ENCODE measurements at places on chromosomes 5 and 9.

GRCh38 chr5:73417303-73418034 lies 31.1 kb downstream of the FOXD1 start:
- no peak for DNase-seq

GRCh38 chr9:107222020-107222522 lies 61.0 kb upstream of the RAD23B start:
- DNase-seq: no peak

DNA sequence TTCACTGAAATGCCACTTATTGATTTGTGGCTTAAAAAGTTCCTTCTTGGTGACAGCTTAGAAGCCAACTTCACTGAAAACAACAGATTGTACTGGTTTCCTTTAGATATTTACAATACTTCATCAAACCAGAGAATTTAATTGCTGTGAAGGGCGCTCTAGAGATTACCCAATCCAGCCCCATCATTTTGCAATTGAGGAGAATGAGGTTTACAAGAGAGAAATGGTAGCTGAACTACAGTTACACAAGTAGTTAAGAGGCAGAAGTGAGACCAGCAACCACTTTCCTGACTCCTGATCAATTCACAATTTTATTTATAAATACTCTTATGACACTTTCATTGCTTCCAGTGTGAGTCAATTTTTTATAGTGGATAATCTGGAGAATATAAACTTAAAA lies 103.5 kb upstream of the APC start:
- DNase-seq: no peak

DNA sequence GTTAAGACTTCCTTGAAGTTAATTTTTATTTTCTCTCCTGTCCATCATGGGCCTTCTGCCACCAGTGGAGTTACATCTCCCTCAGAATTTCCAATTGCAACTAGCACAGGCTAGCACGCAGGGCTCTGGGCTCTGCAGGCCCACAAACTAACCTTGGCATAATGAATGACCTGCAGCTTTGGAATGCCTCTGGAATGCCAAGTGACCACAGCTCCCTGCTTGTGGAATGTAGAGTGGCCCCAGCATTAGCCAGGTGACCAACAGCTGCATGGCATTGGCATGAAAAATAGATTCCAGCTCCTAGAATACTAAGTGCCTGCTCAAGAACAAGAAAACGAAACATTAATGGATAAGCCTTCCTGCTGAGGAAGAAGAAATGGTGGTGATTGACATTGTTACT lies 726.1 kb downstream of the BRINP1 start:
- DNase-seq: no peak

GRCh38 chr9:130332384-130332926 lies 66.9 kb downstream of the HMCN2 start:
- DNase-seq: no peak

GRCh38 chr5:177393990-177394389 lies 6.5 kb downstream of the PFN3 start:
- no peak for DNase-seq

GRCh38 chr5:73705364-73705763 lies 79.4 kb downstream of the ARHGEF28 start:
- DNase-seq: no peak

- peak; percentile 45 for DNase-seq
Measured at GRCh38 chr9:127555840-127556820, 55.9 kb upstream of the STXBP1 start.

- DNase-seq: no peak
Measured at GRCh38 chr5:126969548-126969947, 60.8 kb downstream of the MARCHF3 start.

DNA sequence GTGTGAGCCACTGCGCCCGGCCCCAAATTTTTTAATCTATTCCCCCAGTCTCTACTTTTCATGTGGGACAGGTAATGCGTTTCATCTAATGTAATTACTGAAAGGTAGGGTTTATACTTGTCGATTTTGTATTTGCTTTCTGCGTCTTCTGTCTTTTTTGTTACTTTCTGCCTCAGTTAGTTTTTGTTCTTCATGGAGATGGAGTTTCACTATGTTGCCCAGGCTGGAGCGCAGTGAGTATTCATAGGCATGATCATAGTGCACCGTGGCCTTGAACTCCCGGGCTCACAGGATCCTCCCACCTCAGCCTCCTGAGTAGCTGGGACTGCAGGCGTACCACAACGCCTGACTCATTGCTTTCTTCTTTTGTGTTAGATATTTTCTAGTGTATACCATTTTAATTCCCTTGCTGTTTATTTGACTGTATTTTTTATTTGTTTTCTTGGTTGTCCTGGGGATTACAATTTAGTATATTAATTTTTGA lies 23.4 kb downstream of the EHMT1 start:
- no peak for DNase-seq

DNA sequence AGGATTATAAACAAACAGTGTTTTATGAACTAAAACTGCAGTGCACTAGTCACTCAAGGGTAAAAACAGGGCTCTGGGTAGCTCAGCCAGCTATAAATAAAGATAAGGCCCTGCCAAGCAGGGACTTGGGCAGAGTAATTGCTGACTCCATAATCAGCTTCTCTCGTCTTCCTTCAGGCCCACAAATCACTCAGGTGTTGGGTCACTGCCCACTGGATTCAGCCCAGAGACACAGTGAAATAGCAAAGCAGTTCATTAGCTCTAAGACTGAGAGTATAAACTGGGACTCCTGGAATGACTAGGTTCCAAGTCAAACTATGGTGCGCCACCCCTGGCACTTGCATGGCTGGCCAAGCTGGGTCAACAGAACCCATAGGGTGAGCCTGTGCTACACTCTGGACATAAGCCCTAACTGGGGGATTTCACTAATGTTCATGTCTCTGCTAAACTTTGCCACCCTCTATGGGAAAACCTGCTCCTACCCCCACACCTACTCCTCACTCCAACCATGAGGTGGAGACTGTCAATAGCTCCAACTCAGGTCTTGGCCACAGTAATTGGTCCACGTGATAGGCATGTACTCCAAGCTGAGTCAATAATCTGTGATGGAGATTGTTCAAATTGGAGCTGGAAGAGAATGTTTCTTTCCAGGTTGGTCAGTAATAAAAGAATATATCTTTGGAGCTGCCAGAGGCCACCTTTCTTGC lies 158.5 kb downstream of the SLIT3 start:
- no peak for DNase-seq
